Skeletal muscle cell (primary cell): ENCODE measurements at places on chromosomes 12 and 14.
A peak's percentile ranks its signal among the peaks of the same experiment; 100 is the strongest.

DNA sequence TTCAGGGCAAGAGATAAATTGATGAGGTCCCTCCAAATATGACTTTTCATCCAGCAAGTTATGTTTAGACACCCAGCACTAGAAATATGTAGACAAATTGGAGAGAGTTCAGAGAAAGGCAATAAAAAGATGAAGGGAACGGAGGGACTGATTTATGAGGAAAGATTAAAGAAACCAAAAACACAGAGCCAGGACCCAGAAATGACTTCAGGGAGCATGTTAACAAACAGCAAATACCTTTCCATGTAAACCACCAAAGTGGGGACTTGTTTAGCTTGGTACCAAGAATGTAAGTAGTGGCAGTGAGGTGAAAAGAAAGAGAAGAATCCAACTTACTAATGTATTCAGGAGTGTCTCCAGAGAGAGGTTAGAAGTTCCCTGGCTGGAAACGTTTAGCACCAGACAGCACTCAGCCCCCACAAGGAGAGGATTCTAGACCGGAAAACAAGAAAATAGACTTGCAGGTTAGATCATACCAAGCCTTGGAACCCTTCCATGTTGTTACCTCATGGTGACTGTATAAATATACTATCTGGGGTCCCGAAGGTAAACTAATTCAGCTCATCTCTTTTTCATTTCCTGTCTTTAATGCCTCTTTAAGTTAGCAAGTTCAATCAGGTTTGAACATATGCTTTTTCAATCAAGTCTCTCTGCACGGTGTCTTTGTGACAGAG lies 79.2 kb downstream of the TBC1D30 start:
- DNase-seq, result peak; percentile 83

GRCh38 chr12:131672311-131672940 lies 38.5 kb upstream of the SFSWAP start:
- no peak for DNase-seq

GRCh38 chr14:101365329-101366158 lies 195.8 kb upstream of the DIO3 start:
- DNase-seq, result no peak

- DNase-seq, result no peak
Observed at GRCh38 chr12:112308652-112309051, 73.6 kb downstream of the HECTD4 start.

DNA sequence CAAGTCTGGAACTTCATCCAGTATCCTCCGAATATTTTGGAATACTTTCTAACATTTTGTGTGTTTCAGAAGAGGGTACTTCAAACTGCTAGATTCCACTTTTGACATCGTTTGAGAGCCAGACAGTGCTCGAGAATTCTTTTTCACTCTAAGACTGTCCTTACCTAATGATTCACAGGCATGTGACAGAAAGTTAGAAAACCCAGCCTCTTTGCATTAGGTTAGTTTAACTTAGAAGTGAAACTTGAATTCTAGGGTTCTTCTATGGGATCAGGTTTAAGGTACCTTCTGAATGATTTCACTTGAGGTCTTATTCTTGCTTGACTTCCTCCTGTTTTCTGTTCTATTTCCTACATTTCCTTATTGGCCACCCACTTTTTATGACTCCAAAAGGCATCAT lies 431.8 kb downstream of the SLC6A15 start:
- no peak for DNase-seq

- no peak for DNase-seq
Observed at GRCh38 chr12:82097877-82098276, 260.3 kb downstream of the CCDC59 start.

GRCh38 chr12:50083301-50083700 lies 1.8 kb upstream of the SMARCD1 start:
- no peak for DNase-seq

GRCh38 chr14:51595881-51596455 lies 55.7 kb upstream of the FRMD6 start:
- no peak for DNase-seq

DNA sequence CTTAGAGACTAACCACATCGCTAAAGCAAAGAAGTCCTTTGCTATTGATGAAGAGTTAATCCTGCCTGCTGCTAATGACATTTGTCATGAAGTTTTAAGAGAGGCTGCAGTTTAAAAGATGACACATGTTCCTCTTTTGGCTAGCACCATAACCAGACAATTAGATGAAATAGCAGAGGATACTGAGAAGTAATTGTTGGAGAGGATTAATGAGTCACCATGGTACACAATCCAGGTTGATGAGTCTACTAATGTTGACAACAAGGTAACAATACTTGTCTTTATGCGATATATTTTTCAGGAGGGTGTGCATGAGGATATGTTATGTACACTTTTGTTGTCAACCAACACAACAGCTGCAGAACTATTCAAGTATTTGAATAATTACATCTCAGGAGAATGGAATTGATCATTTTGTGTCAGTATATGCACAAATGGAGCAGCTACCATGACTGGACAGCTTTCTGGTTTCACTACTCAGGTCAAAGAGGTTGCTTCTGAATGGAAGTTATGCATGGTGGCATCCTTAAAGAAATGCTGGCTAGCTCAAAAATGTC lies 56.7 kb downstream of the LRRIQ1 start:
- no peak for DNase-seq

- DNase-seq, result no peak
Observed at GRCh38 chr14:76305268-76305826, 70.6 kb upstream of the ESRRB start.

GRCh38 chr12:52243856-52244614 lies 11.0 kb downstream of the KRT7 start:
- DNase-seq, result peak; percentile 62
